ENCODE measurements at places on chromosomes 13 and 19. TPM values are rescaled to one million over a fixed set of nuclear protein-coding genes. Genes with fewer than 3 reads are reported as not detected.

GRCh38 chr13:81929988-81930387 lies 1589.1 kb upstream of the SPRY2 start:
- DNase-seq: peak; percentile 4

GRCh38 chr19:14375055-14375581 lies 6.1 kb upstream of the ADGRE5 start:
- no peak for DNase-seq

- DNase-seq: no peak
Observed at GRCh38 chr13:71663431-71663830, 203.6 kb downstream of the DACH1 start.

DNA sequence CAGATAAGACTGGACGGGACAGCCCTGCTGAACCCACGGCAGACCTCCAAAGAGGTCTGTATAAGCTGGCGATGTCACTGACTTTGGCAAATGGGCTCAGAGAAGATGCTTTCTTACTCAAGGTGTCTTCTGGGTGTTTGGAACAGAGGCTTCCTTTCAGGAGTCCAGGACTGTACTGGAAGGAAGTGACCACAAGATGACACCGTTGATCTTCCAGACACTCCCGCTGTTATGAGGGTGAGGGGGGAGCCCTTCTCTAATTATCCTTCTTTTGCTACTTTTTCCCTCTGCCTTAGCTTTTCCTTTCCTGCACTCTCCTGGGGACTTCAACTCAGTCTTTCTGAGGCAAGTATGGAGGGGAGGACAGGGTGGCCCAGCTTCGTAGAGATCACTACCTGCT lies 65.2 kb upstream of the ZNF599 start:
- DNase-seq: no peak

DNA sequence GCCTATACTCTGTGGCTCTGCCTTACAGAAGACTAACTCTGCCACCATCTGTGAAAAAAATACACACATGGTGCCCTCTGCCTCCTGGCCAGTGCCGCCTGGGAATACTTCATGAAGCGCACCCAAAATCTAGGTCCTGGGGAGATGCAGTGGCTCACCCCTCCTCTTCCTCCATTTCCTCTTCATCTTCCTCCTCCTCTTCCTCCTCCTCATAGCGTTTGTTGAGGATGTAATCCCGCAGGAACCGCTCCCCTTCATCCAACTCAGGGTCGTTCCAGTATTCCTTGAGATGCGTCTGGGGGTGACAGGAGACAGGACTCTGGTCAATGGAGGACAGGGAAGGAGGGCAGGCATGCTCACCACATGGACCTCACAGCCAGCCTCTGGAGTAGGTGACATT lies 5.7 kb downstream of the KRI1 start:
- DNase-seq: no peak

DNA sequence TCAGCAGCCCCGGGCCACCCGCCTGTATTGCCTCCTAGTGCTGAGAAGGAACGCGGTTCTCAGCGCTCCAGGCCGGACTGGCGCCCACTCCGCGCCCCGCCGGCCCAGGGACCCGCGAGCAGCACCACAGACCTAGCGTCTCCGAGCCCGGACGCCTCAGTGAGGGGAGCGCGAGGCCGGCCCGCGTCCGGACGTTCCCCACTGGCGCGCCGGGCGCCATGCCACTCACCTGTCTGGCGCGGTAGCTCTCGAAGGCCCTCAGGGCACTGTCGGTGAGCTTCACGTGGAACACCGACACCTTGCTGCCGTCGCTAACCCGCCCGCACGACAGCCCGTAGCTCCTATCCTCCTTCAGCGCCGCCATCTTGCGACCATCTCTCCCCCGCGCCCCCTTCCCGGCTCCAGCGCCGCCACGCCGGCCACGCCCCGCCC lies at the start of gene ELL:
TSS of gene ELL (minus strand) at position 379 of the 432 bp plus-strand sequence. CDS start at position 364, 15 bp downstream.
- no peak for DNase-seq

GRCh38 chr13:111967572-111968201 lies 99.3 kb upstream of the SOX1 start:
- DNase-seq: no peak

GRCh38 chr19:20787786-20788185 lies 11.7 kb downstream of the ZNF66 start:
- DNase-seq: no peak

GRCh38 chr13:74576420-74576819 lies 442.2 kb upstream of the KLF12 start:
- no peak for DNase-seq

DNA sequence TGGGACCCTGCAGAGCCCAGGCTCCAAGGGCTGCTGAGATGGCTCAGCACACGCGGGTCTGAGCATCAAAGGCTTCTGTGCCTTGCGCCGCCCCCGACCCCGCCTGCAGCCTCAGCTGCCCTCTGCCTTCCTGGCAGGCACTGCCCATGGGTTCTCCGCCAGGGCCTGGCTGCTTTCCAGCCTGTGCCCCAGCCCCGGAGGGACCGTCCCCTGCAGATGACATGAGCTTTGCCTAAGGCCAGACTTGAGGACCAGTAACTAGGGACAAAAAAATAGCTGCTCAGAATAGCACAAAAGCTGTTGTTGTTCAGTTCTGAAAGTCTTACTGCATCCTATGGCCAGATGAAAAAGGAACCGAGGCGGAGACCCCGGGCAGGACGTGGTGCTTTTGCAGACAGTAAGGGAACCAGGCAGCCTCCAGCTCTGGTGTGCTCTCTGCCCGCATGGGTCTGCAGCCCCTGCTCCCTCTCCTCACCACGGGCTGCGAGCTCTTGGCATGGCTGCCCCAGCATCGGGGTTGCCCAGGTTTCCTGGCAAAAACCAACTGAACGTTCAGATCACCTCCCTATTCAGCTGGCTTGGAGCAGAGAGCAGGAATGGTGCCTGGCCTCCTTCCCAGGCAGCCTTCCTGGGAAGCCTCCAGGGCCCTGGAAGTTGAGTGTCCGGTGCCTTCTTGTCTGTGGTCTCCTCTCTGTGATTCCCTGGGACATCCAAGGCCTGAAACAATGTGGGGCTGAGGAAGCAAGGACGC lies 12.5 kb upstream of the CFAP97D2 start:
- DNase-seq: peak; percentile 73

GRCh38 chr19:41311072-41311471 lies 1.1 kb downstream of the CCDC97 start:
- DNase-seq: no peak

Gene F10
- polyA plus RNA-seq: 17.2 TPM

Gene CYSLTR2
- 0.12 TPM for polyA plus RNA-seq

Gene CEBPG
- 16.9 TPM for polyA plus RNA-seq

Gene CAMSAP3
- polyA plus RNA-seq: 0.45 TPM

Gene ZNF566
- polyA plus RNA-seq: 7.3 TPM

Gene IGSF23
- polyA plus RNA-seq: not detected

Gene ZNF541
- 0.12 TPM for polyA plus RNA-seq

Data from hindlimb muscle (tissue), 1 donor.